ENCODE measurements at places on chromosomes 2 and 18.

DNA sequence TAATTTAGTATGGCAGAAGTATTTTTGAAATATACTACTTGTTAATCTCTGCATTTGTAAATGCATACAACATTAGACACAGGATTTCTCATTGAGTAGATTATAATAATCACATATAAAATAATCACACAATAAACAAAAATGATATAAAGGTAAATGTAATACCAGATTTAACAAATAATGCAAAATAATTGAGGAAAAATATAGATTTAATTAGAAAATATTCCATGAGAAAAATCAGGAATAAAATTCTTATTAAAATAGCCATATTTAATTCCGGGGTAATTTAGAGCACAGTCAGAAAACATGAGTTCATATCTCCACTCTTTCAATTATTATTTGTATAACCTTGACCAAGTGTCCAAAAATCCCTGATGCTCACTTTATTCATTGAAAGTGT is 385.9 kb upstream of the SYT4 start:
- DNase-seq, result no peak

GRCh38 chr2:218732761-218733158 is 22.1 kb downstream of the TTLL4 start:
- DNase-seq, result no peak

- DNase-seq, result no peak
Observed at GRCh38 chr18:8260319-8260718, 348.9 kb upstream of the RAB12 start.

- no peak for DNase-seq
Observed at GRCh38 chr2:134463699-134464022, 209.8 kb downstream of the MGAT5 start.

GRCh38 chr2:239268549-239268948 is 132.3 kb downstream of the HDAC4 start:
- no peak for DNase-seq

DNA sequence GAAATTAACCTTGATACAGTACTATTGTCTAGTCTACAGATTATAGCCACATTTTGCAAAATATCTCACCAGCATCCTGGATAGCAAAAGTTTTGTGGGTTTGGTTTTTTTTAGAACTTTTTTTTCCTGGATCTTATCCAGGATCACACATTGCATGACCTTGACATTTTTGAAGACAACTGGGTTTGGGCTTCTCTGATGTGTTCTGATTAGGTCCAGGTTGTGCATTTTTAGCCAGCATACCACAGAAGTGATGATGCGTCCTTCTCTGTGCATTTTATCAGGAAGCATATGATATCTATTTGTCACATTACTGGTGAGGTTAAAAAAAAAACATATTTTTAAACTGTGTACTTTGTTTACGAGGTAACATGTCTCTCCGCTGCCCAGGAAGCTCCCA is 221.0 kb upstream of the OSR1 start:
- no peak for DNase-seq

DNA sequence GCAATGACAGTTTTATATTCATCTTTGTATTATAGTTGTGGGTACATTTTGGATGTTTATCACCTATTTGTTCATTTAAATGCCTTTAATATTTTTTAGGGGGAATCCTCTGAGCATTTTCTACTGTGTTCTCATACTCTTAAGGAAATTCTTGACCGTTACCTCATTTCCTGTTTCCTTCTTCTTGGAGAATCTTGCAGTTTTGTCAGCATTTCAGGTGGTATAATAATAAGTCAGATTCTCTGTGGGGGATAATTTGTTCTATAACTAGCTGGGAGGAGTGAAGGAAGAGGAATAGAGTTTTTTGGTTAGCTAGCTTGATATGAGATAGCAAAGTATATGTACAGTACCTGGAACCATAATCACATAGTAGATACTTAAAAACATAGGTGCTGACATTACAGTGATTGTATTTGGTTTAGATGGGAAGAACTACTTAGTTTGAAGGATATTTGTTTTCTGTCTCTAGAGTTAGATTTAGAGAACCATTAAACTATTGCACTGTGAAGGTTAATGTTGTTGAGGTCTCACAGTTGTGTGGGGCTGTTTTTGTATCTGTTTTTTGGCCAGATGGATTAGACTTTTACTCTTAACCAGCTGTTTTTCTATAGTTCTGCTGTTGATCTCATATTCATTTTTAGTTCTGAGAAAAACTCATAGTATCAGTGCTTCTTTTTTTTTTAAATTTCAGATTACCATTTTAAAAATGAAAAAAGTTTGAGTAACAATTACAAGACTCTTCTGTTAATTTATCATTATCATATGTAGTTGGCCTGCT is 14.2 kb downstream of the MTX2 start:
- no peak for DNase-seq

- no peak for DNase-seq
Observed at GRCh38 chr2:7601990-7602389, 684.8 kb downstream of the RNF144A start.

GRCh38 chr2:179936654-179937053 is 70.4 kb downstream of the CWC22 start:
- DNase-seq, result no peak

- DNase-seq, result no peak
Observed at GRCh38 chr18:75526038-75526437, 98.5 kb upstream of the SMIM21 start.

DNA sequence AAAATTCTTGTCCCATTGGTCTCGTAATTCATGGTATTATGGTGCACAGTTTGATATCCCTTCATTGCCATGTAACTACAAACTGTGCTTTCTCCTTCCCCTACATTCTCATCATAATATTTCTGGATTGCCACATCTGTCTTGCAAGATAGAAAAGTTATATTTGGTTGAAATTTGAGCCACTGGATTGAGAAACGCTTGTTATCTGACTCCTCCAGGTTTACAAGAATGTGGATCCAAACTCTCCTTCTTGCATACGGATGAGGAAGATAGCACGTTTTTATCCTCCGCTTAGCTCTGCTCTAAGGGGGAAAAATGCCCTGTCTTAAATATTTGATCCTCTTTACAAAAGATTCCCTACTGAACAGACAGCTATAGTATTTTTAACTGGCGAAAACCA is 438.2 kb downstream of the TSN start:
- no peak for DNase-seq

DNA sequence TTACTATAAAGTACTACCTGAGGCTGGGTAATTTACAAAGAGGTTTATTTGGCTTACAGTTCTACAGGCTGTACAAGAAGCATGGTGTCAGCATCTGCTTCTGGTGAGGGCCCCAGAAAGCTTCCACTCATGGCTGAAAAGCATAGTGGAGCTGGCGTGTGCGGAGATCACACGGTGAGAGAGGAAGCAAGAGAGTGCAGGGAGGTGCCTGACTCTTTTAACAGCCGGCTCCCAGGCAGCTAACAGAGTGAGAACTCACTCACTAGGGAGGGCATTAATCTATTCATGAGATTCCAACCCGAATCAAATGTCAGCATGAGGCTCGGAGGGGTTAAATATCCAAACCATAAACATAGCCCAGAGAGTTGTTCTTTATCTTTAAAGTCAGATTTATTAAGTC is 117.3 kb downstream of the LDLRAD4 start:
- DNase-seq, result no peak

- DNase-seq, result peak; percentile 22
Observed at GRCh38 chr2:220396287-220396686, 768.9 kb downstream of the SLC4A3 start.

- DNase-seq, result no peak
Observed at GRCh38 chr2:129893244-129893643, 86.2 kb upstream of the RAB6C start.

DNA sequence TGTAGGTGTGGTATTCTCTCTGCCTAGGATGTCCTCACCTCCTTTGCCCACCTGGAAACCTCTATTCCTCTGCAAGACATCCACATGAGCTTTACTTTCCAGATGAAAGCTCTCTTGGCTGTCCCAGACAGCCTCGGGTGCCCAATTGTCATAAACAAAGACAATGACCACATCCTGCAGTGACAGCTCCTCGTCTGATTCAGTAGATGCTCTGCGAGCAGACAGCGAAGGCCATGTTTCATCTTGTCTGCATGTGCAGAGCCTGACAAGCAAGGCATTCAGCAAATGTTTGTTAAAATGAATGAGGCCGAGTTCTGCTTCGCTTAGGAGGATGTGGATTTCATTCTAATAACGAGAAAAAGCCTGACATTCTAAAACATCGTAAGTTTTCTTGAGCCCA is 150.9 kb downstream of the MTCL1 start:
- DNase-seq, result no peak

Measured in GM03348 (cell line).